ENCODE measurements at places on chromosomes 11 and 22. TPM values are rescaled to one million over a fixed set of nuclear protein-coding genes. Genes with fewer than 3 reads are reported as not detected.

The TSPAN4 gene
- 226 TPM for polyA plus RNA-seq

- no peak for DNase-seq
These were observed 107.2 kb downstream of the MAML2 start for GRCh38 chr11:96235751-96236150.

DNA sequence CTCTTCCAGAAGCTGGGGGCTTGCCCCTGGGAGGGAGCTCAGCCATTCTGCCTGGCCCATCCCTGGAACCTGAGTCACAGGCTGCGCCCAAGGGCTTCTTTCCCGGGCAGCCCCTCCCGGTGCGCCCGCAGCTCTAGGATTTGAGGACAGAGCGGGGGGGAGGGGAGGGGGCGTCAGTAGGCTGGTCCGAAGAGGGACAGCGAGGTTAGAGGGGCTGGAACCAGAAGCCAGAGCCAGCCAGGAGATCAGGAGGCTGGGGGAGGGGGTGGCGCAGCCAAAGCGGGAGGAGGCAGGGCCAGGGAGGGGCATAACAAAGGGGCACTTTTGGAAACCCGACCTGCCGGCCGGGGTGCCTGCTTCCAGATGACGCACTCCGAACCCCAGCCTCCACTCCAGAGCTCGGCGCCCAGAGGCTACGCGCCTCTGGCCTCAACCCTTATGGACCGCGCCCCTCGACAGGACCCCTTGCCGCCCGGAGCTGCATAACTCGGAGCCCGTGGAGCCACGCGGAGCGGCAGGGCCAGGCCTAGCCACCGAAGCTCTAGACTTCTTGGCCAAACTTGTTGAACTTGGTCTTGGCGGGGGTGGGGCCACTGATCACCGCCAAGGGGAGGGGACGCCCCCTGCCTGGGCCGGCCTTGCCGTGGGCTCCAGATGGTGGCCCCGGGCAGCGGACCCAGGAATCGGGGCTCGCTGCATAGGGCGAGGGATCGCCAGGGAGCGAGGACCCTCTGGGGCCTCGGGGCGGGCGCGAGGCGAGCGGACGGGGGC is 744 bp downstream of the PACSIN3 start:
- DNase-seq, result peak; percentile 63

DNA sequence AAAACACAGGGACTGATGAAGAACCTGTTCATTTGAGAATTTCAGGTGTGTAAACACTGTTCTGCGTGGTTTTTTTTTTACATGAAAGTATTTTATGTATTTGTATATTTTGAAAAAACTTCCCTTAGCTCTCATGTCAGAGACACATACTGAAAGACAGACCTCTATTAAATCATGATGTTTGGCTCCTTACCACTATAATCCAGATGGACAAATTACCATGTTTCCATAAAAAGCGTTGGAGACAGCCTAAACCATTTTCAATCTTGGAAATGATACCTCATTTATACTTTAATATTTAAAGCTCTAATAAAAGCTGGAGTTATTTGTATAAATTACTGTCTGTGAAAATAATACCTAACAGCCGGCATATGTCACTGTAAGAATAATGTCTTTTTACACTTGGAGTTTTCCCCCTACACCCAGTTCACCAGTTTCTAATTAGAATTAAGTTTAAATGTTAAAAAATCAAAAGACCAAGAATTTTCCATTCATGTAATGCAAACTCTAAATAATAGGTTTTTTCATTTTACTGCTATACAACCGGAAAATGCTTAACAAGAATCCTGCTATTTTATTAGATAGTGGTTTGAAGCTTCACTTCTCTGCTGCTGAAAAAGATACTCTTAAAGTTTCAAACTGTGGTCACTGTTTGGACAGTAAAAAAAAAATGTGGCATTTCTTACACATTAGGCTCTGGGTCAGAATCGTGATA is 30.8 kb downstream of the APLP2 start:
- no peak for DNase-seq

The RHOD gene
- polyA plus RNA-seq, result not detected

The OR6A2 gene
- polyA plus RNA-seq, result not detected

DNA sequence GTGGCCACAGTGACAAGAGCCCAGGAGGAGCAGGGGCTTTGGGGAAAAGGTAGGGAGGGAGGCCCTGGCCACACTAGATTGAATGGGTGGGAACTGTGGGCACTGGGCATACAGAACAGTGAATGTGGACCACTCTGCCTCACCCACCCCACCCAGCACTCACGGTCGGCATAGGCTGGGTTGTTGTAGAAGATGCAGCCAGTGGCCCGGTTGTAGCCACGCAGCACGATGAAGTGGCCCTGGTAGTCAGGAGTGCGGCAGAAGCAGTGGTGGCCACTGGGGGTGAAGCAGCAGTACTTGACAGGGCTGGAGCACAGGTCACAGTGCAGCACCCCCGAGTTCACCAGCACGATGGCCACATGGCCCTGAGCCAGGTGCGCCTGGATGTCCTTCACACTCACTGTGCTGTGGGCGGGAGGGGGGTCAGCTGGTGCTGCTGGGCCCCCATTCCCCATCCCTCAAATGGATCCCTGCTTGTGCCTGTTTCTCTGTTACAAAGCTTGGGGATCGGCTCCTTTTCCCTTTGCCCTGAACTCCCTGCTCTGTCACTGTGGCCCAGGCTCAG is 11.2 kb downstream of the GUCD1 start:
- DNase-seq, result no peak

DNA sequence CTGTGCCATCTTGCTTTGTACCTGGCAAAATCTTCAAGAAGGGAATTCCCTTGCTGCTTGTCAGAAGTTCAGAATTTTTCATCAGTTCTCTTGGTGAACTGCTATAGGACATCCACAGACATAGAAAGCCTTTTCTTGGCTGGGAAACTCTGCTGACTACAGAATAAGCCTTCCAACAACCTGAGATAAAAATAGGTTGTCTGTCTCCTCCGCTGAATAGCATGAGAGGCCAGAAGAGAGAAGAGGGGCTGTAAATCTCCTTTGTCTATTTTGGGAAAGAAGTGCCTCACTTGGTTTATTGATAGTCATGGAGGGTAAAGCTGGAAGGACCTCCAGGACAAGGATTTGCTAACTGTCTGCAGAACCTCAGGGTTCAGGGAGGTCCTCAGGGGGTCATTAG is 48.2 kb downstream of the C11orf91 start:
- no peak for DNase-seq

DNA sequence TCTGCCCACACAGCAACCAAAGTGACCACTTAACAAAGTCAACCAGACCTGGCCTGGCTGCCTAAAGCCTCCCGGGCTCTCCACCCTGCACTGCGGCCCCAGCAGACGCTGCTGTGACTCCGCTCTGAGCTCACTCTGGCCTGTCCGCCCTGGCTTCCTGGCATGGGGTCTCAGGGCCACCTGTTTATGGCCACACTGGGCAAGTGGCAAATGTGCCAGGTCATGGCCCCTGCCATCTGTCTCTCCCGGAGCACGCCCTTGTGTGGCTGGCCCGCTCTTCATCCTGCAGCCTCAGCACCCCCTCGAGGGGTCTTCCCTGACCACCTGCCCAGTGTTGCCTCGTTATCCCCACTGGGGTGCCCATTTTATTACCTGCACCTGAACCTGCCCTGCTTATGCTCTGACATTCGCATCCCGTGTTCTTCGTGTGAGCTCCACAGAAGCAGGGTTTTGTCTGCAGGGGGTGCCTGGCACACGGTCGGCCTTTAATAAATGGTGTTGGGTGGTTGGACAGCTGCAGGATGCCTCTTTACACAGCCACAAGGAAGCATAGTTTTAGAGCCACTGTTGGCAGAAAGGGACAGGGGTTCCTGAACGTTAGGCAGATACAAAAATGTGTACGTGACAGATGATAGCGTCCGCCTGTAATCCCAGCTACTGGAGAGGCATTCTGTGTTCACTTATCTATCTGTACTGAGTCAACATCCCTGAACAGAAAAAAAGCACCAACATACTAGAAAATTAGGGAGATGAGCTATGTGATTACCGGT is 785.6 kb downstream of the TBC1D22A start:
- DNase-seq, result no peak

GRCh38 chr22:31138126-31138525 is 2.2 kb downstream of the PLA2G3 start:
- DNase-seq, result peak; percentile 26

The RNF26 gene
- 26.6 TPM for polyA plus RNA-seq

The TRIM49 gene
- not detected for polyA plus RNA-seq

DNA sequence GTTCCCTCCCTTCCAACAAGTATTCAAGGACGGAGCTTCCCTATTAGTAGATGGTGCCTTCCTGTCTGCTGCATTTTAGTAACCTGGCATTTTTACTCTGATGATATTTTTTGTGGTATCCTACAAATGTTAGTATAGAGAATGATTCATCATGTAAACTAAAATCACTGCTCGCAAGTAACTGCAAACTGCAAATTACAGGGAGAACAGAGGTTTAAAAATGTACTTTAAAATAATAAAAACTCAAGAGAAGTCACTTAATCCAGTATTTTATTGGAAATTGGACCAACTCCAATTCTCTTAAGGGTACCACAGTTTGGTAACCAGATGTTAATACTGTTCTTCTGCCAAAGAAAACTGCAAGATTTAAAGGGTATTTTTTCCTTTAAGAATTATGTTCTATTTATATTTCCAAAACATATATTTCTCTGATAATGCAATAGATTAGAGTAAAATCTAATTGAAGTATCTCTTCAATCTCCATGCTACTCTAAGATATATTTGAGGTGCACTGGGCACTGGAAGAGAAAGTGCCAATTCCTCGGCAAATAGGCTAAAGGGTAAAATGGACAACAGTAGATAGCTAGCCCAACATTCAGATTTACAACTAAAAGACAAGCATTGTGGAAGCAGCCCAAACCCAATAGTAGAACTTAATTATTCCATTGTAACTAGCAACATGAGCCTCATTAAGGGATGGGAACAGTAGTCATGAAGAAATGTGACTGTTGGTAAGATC is 298.0 kb downstream of the TTC28 start:
- DNase-seq, result no peak

DNA sequence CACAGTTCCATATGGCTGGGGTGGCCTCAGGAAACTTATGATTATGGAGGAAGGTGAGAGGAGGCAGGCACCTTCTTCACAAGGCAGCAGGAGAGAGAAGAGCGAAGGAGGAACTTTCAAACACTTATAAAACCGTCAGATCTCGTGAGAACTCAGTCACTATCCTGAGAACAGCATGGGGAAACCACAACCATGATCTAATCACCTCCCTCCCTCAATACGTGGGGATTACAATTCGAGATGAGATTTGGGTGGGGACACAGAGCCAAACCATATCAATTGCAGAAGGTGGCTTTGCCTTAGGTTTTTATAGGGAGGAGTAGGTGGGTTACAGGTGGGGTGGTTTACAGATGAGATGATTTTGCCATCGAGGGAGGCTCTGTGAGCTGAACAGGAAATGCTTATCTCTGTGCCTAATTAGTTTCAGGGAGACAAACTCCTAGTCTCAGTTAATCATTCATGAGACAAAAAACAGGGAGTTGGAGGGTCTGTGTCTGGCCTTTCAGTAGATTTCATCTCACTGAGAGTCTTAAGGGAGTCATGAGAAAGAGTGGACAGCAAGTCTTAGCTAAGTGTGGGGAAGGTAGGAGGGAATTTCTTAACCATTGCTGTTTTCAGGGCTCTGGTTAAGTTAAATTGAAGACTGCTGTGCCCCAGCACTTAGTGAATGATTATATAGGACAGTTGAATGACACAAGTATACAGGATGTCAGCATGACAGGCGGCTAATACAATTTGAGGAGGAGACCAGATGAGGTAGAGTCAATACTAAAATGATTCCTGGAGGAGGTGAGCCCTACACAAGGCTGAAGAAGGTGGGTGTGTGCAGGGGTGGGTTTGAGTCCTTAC is 47.7 kb downstream of the CWC15 start:
- no peak for DNase-seq

The TTLL1 gene
- 14.0 TPM for polyA plus RNA-seq

The MIOX gene
- polyA plus RNA-seq, result 0.05 TPM

- DNase-seq, result no peak
These were observed 79.6 kb downstream of the ABTB2 start for GRCh38 chr11:34278175-34278574.

- DNase-seq, result no peak
These were observed 16.0 kb downstream of the CDON start for GRCh38 chr11:126046570-126047195.

The HOATZ gene
- polyA plus RNA-seq, result 4.9 TPM

DNA sequence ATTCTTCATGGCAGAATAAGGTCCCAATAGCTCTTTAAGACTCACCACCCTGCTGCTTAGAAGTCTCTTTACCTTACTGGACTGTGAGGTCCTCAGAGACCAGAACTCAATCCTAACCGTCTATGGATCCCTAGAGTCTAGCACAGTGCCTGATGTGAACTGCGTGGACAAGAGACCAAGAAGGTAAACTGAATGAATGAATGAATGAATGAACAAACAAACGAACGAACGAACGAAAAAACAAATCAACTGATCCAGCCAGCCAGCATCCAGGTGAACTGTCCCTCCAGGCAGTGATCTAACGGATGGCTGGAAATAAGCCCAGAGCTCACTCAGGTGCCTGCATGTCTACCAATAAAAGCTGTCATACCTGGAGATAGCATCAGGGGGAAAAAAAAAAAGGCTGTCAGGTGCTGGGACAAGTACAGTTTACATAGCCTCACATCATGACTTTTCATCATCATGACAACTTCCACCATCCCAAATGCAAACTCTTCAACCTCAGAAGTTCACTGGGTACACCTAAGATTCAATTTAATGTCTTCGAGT is 59.8 kb downstream of the PACSIN2 start:
- DNase-seq, result no peak

The KRTAP5-1 gene
- not detected for polyA plus RNA-seq

The GAB4 gene
- polyA plus RNA-seq, result not detected

DNA sequence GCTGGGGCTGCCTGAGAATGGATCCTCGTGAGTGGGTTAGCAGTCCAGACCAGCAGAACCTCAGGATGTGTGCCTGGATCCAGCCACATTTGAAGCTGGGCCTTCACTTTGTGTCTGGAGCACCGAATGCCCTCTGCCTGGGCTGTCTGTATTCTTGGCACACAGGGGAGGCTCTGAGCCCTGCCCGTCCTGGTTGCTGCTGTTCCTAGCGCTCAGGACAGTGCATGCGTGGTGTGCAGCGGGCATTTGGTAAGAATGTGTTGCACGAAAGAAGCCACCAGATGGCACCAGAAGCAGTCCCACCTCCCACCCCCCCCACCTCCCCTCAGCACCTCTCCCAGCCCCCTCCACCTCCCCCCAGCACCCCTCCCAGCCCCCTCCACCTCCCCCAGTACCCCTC is 4.1 kb upstream of the MAPK11 start:
- DNase-seq, result peak; percentile 90

GRCh38 chr11:128688031-128688713 is 5.7 kb upstream of the FLI1 start:
- no peak for DNase-seq

The DRD4 gene
- polyA plus RNA-seq, result not detected

- no peak for DNase-seq
These were observed 709 bp upstream of the KCNE3 start for GRCh38 chr11:74468058-74468457.

GRCh38 chr22:45696227-45696626 is 24.6 kb downstream of the ATXN10 start:
- DNase-seq, result no peak

DNA sequence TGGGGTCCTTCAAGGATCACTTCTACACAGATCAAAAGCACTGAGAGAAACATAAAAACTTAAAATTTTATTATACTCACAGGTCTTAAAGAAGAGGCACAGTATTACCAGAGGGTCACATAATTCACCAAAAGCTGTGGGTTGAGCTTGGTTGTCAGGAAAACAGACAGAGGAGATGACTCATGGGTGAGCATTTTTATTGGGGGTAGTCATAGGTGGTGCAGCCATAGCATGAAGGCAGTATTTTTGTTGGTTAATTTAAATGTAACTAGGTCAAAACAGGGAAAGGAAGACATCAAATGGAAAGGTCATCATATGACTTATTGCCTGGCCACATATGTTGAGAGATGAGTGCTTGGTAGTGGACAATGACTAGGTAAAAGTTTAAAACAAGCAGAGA is 24.2 kb downstream of the OR5B17 start:
- DNase-seq, result no peak
